Activated CD4-positive, alpha-beta memory T cell treated with anti-CD3 and anti-CD28 coated beads for 36 hours (primary cell): ENCODE measurements at places on chromosomes 5 and 9. TPM values are rescaled to one million over a fixed set of nuclear protein-coding genes. Genes with fewer than 3 reads are reported as not detected.

GRCh38 chr5:160802592-160802991, 49.4 kb downstream of the ATP10B start:
- no peaks in the 10 kb centered on the region for H3K27me3 ChIP-seq
- no peaks in the 10 kb centered on the region for H3K4me1 ChIP-seq
- no peak overlapping the region for H3K4me3 ChIP-seq
- DNase-seq = no peak
- no peaks in the 10 kb centered on the region for H3K36me3 ChIP-seq

DNA sequence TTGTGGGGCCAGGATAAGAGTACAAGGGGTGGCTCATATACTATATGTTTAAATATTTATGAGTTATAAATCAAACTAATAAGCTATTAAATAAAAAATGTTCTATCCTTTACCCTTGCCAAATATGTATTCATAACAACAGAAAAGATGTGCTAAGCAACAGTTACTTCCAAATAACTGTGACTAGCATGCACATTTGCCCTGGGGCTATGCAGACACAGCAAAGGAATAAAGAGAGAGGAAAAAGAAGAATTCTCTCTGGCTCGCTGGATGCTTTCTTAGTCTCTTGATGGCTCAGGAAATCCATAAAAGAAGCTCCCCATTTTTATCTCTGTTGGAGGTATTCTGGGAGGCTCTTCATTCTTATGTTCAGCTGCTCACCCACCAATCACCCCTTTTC, 182.4 kb upstream of the ATP10B start:
- H3K36me3 ChIP-seq = no peaks in the 10 kb centered on the region
- DNase-seq = no peak
- no peak overlapping the region for H3K4me3 ChIP-seq

DNA sequence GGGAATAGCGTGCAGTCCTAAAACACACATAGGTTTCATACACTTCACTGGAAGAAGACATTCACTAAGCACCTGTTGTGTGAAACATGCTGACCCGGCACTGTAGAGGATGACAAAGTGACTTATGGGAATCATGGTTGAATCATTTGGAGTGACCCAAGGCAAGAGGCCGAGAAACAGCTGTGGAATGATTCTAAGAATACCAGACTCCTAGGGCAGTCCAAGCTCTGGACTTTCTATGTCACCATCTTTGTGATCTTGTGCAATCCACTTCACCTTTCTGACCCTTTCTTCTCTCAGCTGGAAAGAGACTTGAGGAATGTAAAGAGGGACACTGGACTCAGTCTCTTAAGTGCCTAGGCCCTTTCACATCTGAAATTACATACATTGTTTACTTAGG, 13.1 kb downstream of the MSANTD3 start:
- H3K27ac ChIP-seq = no peak overlapping the region
- H3K27me3 ChIP-seq = no peaks in the 10 kb centered on the region
- H3K4me3 ChIP-seq = no peak overlapping the region
- H3K4me1 ChIP-seq = no peaks in the 10 kb centered on the region
- DNase-seq = no peak

GRCh38 chr9:88818495-88819201, 172.6 kb upstream of the S1PR3 start:
- no peaks in the 10 kb centered on the region for H3K36me3 ChIP-seq
- H3K27ac ChIP-seq = no peak overlapping the region
- no peak for DNase-seq
- peaks cover 20% of the 10 kb centered on the region for H3K27me3 ChIP-seq

The PCDHB8 gene
- not detected for total RNA-seq

The PITX1 gene
- total RNA-seq = 0.14 TPM

The PGM5 gene
- total RNA-seq = not detected

DNA sequence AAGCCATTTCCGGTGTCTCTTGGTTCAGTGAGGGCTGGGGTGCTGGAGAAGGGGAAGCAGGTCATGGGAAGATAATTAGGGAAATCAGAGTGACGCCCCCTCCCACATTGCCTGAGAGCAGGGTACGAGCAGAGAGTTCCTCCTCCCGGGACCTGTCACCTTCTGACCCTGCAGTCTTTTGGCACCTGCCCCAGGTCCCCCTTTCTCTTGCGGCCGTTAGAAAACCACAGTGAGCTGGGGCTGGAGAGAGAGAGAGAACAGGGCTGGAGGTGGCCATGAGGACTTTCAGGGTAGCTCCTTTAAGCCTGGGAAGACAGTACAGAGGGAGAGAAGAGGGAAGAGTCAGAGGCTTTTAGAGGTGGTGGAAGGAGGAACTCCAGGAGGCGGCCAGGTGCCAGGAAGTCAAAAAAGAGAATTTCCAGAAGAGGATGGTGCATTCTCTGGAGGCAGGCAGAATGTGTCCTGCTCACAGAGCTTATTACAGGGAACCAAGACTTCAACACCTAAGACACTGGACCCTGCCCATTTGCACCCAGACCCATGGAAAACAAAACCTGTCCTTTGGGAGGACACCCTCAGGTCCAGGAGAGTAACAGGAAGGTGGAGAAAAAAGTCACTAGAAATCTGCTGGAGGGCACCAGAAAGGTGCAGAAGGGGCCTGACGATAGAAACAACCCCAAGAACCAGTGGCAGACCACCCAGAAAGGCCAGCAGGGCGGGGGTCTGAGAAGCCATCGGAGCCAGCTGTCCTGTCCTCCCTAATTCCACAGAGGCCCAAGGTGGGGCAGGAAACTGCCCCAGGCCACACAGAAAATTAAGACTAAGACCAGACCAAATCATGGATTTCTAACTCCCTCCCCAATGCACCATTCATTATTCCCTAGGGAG, 6.5 kb upstream of the ACSL6 start:
- no peak overlapping the region for H3K4me3 ChIP-seq
- DNase-seq = no peak
- no peak overlapping the region for H3K27ac ChIP-seq
- no peaks in the 10 kb centered on the region for H3K36me3 ChIP-seq
- peaks cover 52% of the 10 kb centered on the region for H3K4me1 ChIP-seq

DNA sequence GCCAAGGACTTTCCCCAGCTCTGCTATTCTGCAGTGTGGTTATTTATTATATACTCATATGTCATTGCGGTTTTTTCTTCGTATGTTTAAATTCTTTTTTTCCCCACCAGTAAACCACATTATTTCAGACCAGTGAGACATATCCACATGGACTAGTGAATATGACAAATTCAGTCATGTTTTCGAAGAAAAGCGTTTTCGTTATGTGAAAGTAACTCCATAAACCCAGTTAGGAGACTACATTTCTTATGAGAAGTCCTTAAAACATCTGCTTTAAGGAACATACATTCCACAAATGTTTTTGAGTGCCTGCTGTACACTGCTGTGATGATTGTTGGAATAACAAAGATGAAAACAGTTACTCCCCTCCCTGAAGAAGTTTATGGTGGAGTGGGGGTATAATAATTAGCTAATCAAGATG, 591.8 kb upstream of the CLINT1 start:
- no peak for DNase-seq
- H3K4me3 ChIP-seq = no peak overlapping the region
- H3K27ac ChIP-seq = no peak overlapping the region
- peaks cover 5% of the 10 kb centered on the region for H3K27me3 ChIP-seq
- no peaks in the 10 kb centered on the region for H3K4me1 ChIP-seq

DNA sequence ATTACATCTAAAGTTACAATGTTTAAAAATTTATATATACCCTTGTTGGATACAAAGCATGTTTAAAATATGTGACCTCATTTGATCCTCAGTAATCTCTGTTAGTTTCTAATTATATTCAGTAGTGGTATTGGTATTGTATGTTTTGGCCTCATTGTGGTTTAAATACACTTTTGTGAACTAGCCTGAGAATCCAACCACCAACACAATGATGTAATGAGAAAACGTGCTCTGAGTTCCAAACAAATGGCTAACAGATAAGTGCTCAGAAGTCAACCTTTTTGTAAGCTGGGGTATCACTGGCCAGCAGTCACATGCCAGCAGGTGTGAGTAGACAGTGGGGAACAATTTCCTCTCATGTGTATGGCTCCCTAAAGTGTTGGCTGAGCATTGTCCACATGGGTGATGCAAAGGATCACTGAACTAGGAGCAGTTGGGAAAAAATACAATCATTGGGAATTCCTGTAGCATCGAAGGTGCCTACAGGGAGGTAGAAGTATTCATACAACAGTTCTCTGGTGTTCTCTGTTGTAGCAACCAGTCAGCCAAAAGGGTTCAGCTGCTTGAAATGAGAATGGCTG, 56.1 kb downstream of the DOCK8 start:
- H3K4me3 ChIP-seq = no peak overlapping the region
- no peak for DNase-seq
- H3K4me1 ChIP-seq = peaks cover 56% of the 10 kb centered on the region
- H3K27ac ChIP-seq = peak overlapping the region; percentile 100

The FGF1 gene
- total RNA-seq = not detected

The C9orf153 gene
- total RNA-seq = 0.26 TPM

DNA sequence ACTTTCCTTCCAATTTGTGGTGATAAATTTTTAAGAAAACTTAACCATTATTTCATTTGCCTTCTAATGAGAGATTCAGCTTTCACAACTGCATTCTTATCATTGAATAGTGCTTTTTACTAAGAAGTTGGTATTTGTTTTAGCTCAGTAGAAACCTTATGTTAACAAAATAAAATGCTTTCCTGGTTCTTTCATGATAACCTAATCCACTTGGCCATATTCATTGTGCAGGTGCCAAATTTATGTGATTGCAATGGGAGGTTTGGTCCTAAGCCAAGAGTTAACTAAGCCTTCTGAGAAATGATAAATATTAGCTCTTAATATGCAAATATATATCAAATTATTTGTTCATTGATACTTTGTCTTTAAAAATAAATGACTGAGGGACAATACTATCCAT, 141.1 kb upstream of the TLE4 start:
- H3K27ac ChIP-seq = no peak overlapping the region
- no peak for DNase-seq
- H3K4me1 ChIP-seq = no peaks in the 10 kb centered on the region
- peaks cover 4% of the 10 kb centered on the region for H3K36me3 ChIP-seq
- peaks cover 14% of the 10 kb centered on the region for H3K27me3 ChIP-seq

The SGCD gene
- not detected for total RNA-seq

GRCh38 chr9:114347675-114348074, 18.0 kb downstream of the ORM2 start:
- H3K4me1 ChIP-seq = peaks cover 42% of the 10 kb centered on the region
- peaks cover 82% of the 10 kb centered on the region for H3K36me3 ChIP-seq
- no peaks in the 10 kb centered on the region for H3K27me3 ChIP-seq
- H3K27ac ChIP-seq = peak overlapping the region; percentile 100
- no peak overlapping the region for H3K4me3 ChIP-seq

The PCDHGC4 gene
- total RNA-seq = not detected

The OMD gene
- not detected for total RNA-seq

- no peaks in the 10 kb centered on the region for H3K27me3 ChIP-seq
- no peak overlapping the region for H3K4me3 ChIP-seq
- DNase-seq = no peak
- no peaks in the 10 kb centered on the region for H3K4me1 ChIP-seq
- H3K36me3 ChIP-seq = peaks cover 31% of the 10 kb centered on the region
These were observed 174.2 kb downstream of the CRB2 start for GRCh38 chr9:123530244-123530643.

- H3K4me1 ChIP-seq = no peaks in the 10 kb centered on the region
- H3K27ac ChIP-seq = no peak overlapping the region
- H3K36me3 ChIP-seq = peaks cover 2% of the 10 kb centered on the region
- no peak for DNase-seq
These were observed 13.4 kb upstream of the EXOC3 start for GRCh38 chr5:429453-430188.

- H3K27ac ChIP-seq = no peak overlapping the region
- H3K36me3 ChIP-seq = no peaks in the 10 kb centered on the region
- H3K27me3 ChIP-seq = no peaks in the 10 kb centered on the region
- H3K4me1 ChIP-seq = no peaks in the 10 kb centered on the region
These were observed 46.8 kb upstream of the FER start for GRCh38 chr5:108700930-108701329.

The OTP gene
- total RNA-seq = not detected

DNA sequence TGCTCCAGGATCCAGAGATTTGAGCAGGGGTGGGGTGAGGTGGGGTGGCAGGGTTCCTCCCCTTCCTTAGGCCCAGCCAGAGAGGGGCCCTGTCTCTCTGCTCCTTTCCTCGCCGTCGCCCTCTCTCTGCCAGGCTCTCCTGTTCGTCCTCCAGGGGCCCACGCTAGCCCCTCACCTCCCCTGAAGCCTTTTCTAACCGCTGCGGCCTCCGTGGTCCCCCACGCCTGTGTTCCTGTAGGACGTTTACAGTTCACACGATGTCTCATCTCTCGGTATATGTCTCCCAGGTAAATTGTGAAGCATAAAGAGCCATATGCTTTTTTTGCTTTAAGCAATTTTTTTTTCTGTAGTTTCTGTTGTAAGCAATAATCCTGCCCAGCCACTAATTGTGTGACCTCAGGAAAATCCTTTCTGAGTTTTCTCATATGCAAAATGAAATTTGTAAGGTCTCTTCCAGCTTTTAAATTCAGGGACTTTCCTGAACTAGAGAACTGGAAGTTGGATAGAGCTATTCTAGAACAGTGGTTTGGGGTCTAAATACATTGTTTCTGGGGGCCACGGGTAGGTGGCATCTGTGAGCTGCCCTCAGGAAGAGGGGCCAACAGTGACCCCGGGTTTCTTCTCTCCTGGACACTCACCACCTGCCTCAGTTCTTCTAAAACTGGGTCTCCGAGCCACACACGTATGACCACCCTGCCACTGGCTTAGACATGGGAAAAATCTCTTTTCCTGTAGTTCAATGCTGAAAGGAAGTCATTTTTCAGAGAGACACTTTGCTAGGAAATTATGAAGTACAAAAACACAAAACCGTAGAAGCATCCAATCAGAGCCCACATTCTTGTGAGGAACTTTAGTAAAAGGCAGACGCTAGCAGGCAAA, 50.2 kb upstream of the ZNF366 start:
- H3K27me3 ChIP-seq = peaks cover 44% of the 10 kb centered on the region
- H3K27ac ChIP-seq = no peak overlapping the region
- H3K4me3 ChIP-seq = no peak overlapping the region

GRCh38 chr5:14715481-14715880, 51.0 kb downstream of the OTULIN start:
- no peak overlapping the region for H3K27ac ChIP-seq
- H3K4me1 ChIP-seq = peaks cover 16% of the 10 kb centered on the region
- no peak for DNase-seq
- H3K4me3 ChIP-seq = no peak overlapping the region

The MLANA gene
- total RNA-seq = not detected

- H3K27me3 ChIP-seq = no peaks in the 10 kb centered on the region
- no peak overlapping the region for H3K4me3 ChIP-seq
- no peaks in the 10 kb centered on the region for H3K36me3 ChIP-seq
- DNase-seq = no peak
These were observed 1366.1 kb downstream of the PTPRD start for GRCh38 chr9:9246726-9247125.

The FRMD3 gene
- 0.27 TPM for total RNA-seq

GRCh38 chr9:2765250-2765880, 48.1 kb downstream of the KCNV2 start:
- H3K27me3 ChIP-seq = no peaks in the 10 kb centered on the region
- no peak overlapping the region for H3K4me3 ChIP-seq
- H3K36me3 ChIP-seq = peaks cover 52% of the 10 kb centered on the region
- DNase-seq = peak; percentile 15
- H3K4me1 ChIP-seq = peaks cover 23% of the 10 kb centered on the region

- peaks cover 1% of the 10 kb centered on the region for H3K36me3 ChIP-seq
- H3K27ac ChIP-seq = no peak overlapping the region
- H3K4me1 ChIP-seq = no peaks in the 10 kb centered on the region
- H3K4me3 ChIP-seq = no peak overlapping the region
These were observed 351.4 kb downstream of the SEMA5A start for GRCh38 chr5:9194509-9194908.

GRCh38 chr5:586751-587285, 25.3 kb upstream of the CEP72 start:
- no peak for DNase-seq
- H3K4me1 ChIP-seq = no peaks in the 10 kb centered on the region
- no peak overlapping the region for H3K4me3 ChIP-seq

GRCh38 chr5:140637371-140638100, 1.7 kb upstream of the TMCO6 start:
- peaks cover 16% of the 10 kb centered on the region for H3K36me3 ChIP-seq
- no peaks in the 10 kb centered on the region for H3K27me3 ChIP-seq
- H3K4me3 ChIP-seq = no peak overlapping the region
